AG08396 (cell line): ENCODE measurements at places on chromosomes 7 and 10.
A peak's percentile ranks its signal among the peaks of the same experiment; 100 is the strongest.

DNA sequence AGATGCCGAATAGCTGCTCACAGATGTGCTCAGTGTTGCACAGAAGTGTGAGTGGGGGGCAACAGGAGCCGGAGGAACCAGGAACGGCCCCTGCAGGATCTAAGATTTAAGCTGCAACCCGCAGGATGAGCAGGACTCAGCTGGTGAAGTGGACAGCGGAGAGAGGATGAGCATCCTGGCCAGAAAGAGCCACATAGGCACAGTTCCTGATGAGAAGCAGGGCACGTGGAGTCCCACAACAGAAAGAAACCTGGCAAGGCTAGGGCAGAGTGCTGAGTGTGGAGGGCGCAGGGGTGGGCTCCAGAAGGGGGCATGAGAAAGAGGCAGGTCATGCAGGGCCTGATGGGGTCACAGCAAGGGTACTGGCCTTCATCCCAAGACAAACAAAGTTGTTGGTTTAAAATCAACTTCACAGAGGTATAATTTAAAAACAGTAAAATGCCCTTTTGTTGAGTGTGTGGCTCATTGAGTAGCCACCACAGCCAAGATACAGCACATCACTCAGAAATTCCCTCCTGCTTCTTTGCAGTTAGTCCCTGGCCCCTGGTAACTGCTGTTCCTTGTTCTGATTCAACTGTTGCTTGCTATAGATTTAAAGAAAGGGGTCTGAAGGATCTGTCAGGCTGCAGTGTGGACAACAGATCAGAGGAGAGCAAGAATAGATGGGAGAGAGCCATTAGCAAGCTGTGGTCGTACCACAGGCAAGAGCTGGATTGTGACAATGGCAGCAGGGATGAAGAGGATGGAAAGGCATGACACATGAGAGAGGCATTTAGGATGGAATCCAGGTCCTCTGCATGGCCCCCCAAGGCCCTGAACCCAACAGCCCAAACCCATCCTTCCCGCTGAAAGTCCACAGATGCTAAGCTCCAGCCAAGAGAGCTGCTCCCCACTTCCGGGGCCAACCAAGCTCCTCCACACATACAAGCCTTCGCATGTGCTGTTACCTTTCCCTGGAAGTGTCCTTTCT lies 53.1 kb upstream of the OSBPL3 start:
- peak; percentile 26 for DNase-seq

DNA sequence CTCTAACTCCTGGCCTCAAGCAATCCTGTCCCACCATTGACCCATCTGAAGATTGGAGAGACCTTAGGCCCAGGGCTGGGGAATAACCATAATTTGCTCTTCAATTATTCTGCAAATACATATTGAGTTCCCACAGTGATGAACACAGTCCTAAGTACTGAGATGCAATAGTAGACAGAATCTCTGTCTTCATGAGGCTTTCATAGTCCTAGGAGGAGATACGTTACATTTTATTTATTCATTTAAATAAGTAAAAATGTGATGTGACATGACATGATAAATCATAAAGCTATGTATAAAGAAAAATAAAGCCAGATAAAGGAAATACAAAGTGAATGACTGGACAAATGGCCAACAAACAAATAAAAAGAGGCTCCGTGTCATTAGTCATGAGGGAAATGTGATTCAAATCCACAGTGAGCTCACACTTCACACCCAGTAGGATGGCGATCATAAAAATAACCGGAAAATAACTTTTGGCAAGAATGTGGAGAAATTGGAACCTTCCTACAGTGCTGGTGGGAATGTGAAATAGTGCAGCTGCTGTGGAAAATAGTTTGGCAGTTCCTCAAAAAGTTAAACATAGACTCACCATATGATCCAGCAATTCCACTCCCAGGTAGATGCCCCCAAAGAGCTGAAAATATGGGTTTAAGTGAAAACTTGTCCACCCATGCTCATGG lies 52.1 kb upstream of the JCAD start:
- DNase-seq = peak; percentile 42

DNA sequence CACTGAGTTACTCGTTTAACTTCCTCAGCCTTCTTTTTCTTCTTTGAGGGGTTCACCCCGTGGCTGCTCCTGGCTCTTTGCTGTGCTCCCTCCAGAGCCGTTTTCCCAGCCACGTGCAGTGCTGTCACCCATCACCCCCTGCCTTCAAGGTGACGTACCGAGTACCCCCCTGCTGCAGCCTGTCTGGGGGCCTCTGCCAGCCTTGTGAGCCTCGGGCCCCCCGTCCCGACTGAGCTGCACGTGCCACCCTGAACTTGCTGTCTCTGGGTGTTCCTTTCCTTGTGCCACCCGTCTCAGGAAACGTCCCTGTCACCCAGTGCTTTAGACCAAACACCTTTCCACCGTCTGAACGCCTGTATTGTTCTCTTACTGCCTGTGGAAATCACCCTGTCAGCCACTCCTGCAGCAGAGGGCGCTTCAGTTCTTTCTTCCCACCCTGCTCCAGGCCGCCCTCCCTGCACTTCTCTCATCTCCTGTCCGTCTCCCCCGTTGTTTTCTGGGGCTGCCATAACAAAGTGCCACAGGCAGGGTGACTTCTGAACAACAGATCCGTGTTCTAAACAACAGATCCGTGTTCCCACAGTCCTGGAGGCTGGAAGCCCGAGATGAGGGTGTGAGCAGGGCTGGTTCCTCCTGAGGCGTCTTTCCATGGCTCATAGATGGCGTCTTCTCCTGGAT lies 44.6 kb downstream of the WDR37 start:
- DNase-seq = no peak

DNA sequence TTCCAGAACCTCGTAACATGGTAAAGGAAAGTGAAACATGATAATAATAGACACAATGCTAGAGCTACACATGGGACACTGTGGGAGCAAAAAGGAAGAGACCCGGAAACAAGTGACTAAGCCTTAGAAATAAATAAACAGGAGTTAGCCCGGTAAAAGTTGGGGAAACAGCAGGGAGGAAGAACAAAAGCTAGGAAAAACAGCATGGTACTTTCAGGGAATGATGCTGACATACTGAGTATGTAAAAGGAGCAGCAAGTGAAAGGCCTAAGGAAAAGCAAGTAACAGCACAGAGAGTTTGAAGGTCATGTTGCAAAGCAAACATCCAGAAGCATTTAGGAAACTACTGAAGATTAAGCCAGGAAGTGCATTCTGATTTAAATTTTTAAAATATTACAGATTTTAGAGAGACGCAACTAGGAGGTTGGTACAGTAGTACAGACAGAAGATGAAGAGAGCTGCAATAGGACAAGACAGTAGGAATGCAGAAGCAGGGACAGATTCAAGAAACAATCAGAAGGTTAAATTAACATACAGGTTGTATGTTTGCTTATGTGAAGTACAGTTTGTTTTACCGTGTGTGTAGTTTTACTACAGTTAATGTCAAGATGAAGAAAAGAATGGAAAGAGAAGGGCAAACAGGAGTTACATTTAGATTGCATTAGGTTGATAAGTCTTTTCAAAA lies 63.7 kb downstream of the ARHGAP12 start:
- DNase-seq = peak; percentile 12

DNA sequence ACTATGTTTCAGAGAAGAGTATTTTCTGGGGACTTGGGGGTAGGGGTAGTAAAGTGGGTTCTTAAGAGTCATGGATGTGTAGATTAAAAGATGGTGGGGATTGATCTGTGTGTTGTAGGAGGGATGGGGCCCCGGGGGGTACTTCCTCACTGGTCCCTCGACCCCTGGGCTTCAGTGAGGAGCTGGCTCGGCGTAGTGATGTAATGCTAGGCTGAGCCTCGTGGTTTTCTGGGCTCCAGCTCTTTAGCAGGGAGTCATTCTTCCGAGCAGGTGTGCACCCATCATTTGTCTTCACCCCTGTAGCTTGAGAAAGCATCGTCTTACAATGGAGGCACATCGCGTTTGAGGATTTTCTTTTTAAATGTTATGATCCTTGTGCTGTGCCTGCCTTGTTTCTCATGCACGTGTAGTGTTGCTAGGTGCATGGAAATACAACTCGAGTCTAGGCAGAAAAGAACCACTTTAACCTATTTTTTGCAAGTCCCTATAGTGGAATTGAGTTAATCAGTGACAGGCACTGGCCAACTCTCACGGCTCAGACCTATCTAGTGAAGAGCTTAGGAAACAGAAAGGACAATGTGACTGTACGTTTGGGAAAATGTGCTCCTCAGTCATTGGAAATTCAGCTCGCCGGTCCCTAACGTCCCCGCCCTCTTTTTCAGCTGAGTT lies 106.1 kb upstream of the BTBD16 start:
- DNase-seq = no peak

DNA sequence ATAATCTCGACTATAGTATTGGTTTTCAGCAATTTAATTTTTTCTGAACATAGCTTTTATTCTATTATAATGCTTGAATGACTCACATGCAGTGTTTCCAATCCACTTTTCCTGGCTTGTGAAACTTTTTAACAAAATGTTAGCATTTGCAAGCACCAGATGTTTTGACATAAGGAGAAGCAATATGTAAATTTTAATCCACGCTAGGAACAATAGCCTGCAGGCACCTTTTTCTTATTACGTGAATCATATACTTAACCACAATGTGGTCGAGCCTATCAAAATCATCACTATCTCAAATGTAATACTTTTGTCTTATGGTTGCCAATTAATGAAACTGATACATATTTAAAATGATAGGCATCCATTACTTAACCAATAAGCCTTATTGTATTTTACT lies 97.1 kb downstream of the TFEC start:
- DNase-seq = no peak

DNA sequence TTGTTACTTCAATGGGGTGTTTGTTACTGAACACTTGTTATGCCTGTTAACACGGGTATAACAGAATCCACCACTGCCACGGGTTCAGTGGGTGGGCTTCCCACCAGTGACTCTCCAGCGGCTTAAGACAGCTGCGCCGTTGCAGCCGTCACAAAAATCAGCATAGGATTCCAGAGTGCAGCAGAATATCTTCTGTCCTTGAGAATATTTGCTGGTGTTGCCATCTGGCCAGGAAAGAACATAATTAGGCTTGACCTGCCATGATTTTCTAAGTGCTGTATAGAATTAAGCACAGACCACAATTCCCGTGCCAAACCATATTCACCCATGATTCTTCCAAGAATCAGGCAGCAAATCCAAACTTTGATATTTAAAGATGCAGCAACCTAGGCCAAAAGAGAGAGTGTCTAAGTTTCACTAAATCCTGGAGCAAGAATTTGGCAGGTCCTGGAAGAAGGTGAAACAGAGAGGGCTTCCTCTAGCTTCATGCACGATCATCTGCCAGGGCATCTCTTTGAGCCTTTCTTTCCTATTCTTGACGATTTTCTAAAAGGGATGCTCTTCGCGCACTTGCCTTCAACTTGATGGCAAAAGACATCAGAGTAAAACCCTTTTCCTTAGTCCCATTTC lies 95.0 kb downstream of the FRMD4A start:
- DNase-seq = no peak

DNA sequence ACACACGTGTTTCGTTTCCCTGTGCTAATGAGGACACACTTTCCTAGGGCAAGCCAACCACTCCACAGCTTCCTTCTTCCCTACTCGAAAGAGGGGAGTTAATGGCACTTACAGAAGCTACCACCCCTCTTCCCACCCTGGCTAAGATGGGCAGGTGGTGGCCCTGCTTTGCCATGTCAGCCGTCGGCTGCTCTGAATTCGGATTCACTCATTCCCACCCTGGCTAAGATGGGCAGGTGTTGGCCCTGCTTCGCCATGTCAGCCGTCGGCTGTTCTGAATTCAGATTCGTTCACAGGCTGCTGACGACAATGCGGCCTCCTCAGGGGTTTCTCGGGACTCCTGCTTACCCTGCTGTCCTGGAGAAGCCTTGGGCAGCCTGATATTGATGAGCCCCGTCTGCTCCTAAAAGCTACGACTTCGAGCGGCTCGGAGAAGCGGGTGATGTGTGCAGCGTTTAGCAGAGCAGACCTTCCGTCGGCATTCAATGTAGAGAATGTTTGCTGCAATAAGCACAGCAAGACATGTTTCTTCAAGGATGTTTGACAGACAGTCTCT lies 56.2 kb upstream of the PPP2R2D start:
- no peak for DNase-seq
